Brain microvascular endothelial cell (primary cell): ENCODE measurements at places on chromosomes 12 and 14.
A peak's percentile ranks its signal among the peaks of the same experiment; 100 is the strongest.

GRCh38 chr12:74105434-74105833, 432.2 kb upstream of the ATXN7L3B start:
- no peak for DNase-seq

DNA sequence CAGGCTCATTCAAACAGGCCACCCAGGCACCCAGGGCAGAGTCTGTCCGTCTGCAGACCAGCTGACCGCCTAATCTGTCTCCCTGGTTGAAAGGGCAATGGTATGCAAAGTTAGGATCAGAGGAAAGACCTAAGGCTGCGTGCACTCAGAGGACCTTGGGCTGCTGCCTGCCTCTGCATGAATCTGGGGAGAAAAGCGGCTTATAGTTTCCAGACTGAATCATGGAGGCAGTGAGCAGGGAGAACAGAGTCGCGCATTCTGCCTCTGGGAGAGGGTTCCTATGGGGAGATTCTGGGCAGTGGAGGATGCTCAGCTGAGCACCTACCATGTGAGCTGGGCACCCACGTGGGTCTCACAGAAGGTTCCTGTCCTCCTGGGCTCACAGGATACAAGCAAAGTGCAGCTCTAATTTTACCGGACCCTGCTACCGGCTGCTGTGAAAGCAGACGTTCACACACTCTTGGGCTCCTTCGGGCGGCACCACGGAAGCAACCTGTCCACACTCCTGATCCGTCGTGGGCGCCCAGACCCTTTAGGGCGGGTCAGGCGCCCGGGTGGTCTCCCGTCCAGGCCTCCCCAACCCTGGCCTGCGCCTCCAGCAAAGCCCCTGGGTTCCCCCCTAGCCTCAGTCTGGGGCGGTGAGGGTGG, 772 bp downstream of the SCARB1 start:
- DNase-seq = peak; percentile 29

DNA sequence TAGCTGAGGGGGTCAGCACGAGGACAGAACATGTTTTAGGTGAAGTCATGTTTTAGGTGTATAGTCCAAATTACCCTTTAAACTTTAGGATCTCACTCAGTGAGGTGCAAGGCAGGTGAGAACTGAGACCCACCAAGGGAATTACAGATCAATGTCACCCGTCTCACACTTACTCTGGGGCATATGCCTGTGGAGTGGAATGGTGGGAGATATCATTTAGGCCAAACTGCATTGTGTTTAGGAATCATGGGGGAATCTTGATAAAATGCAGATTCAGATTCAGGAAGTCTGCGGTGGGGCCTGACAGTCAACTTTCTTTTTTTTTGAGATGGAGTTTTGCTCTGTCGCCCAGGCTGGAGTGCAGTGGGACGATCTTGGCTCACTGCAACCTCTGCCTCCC, 17.8 kb downstream of the FBXW8 start:
- DNase-seq = no peak

DNA sequence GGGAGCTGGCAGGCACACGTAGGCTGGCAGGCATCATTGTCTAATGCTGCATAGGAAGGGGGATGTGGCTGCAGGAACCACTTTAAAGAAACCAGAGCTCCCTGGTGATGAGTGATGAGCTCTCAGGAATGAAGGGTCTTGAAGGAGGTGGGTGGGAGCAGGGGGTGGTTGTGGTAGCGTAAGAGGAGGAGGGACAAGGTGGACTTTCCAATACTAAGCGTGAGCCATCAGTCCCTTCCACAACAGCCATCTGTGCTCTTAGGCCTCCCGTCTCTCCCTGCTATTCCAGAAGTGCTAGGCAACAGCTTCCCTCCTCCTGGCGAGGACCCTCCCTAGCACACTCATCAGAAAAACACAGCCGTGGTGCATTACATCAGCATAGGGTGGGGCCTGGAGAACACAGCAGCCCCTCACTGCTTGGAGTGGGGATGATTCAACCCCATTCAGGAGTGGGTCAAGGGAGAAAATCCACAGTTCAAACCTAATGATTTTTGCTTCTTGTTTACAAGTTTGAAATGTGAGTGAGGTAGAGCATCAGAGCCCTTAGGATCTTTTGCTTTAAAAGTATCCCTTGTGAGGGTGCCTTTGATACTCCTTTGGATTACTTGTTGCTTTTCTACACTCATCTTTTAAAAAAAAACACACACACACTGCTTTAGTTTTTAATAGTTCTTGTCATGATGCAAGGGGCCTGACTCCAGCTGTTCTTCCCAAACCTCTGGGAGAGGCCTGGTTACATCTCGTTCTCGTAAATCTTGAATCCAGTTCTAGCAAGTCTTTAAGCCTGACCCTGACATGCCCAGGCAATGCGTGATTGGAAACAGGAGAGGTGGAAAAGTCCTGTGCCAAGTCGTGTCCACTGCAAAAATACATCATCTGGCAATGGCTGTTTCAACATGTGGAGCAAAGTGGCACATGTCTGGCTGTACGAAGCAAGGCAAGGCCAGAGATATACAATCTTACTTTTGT, 356.4 kb upstream of the DDHD1 start:
- no peak for DNase-seq

- DNase-seq = no peak
Measured at GRCh38 chr12:57459750-57460467, at the start of gene GLI1. Gene GLI1 (plus strand): TSS chr12:57459785. CDS start chr12:57463692, 3,907 bp downstream.

GRCh38 chr14:106372870-106373652, 846.7 kb downstream of the TMEM121 start:
- no peak for DNase-seq

DNA sequence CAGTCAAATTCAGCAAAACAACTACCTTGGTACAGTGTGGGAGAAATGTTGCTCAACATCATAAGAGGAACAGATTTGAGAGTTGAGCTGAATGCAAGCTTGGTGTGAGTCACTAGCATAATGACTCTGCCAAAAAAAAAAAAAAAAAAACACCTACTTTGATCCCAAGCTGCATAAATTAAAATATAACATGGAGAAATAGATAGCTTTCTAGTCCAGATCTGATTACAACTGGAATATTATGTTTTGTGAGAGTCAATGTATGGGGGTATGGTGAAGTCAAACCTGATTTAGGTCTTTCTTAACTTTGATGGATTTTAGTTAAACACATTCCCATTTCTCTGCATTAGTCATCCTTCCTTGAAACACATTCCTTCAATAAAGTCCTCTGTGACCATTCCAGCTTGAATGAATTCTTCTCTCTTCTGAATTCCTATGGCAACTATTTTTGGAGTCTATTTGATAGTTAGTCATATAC, 188.1 kb downstream of the SLC5A8 start:
- peak; percentile 3 for DNase-seq

- no peak for DNase-seq
Measured at GRCh38 chr12:54341378-54342300, 16.7 kb downstream of the COPZ1 start.

- DNase-seq = peak; percentile 36
Measured at GRCh38 chr12:119153477-119154434, 25.0 kb upstream of the HSPB8 start.

- DNase-seq = no peak
Measured at GRCh38 chr14:100780246-100780645, 45.7 kb upstream of the MEG3 start.

DNA sequence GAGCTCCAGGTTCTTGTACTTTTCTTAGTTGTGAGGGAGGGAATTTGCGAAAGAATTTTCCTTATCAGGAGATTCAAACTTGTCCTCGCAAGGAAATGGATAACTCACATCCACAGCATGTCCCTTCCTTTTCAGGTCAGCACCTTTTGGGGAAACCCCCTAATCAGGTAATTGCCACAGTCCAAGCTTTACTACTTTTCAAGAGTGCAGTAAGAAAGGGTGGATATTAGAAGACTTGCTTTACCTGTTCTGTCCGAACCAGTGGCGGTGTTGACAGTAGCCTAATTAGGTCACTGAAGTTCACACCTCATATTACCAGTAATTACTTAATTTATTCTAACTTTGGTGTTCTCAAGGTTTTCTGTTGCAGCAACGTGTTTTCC, 6.7 kb upstream of the C12orf50 start:
- DNase-seq = no peak

DNA sequence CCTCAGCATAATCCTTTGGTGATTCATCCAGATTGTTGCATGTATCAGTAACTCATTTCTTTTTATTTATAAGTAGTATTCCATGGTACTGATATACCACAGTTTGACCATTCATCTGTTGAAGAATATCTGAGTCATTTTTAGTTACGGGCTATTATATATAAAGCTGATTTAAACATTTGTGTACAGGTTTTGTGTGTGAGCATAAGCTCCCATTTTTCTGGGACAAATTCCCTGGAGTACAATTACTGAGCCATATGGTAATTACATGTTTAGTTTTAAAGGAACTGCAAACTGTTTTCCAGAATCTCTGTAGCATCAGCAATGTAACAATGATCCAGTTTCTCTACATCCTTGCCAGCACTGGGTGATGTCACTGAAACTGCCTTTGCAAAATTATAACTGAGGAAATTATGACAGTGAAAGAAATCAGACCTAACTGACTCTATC, 236.2 kb upstream of the KRR1 start:
- DNase-seq = peak; percentile 46
